ENCODE measurements at places on chromosomes 16 and 17.

- DNase-seq, result no peak
Measured at GRCh38 chr17:40022497-40022896, 7.3 kb downstream of the CSF3 start.

GRCh38 chr17:47210105-47210504, 957 bp downstream of the MYL4 start:
- DNase-seq, result no peak

DNA sequence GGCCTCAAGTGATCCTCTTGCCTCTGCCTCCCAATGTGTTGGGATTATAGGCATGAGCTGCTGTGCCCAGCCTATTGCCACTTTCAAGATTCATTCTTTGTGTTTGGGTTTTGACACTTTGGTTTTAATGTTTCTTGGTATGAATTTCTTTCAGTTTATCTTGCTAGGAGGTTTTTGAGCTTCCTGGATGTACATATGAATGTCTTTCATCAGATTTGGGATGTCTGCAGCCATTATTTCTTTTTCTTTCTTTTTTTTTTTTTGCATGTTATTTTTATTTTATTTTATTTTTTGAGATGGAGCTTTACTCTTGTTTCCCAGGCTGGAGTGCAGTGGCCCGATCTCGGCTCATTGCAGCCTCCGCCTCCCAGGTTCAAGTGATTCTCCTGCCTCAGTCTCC, 18.5 kb downstream of the MRPL45 start:
- peak; percentile 35 for DNase-seq

- no peak for DNase-seq
Measured at GRCh38 chr16:16131204-16131603, 92.1 kb downstream of the ABCC6 start.

GRCh38 chr16:68183046-68183445, 52.9 kb downstream of the ESRP2 start:
- no peak for DNase-seq

DNA sequence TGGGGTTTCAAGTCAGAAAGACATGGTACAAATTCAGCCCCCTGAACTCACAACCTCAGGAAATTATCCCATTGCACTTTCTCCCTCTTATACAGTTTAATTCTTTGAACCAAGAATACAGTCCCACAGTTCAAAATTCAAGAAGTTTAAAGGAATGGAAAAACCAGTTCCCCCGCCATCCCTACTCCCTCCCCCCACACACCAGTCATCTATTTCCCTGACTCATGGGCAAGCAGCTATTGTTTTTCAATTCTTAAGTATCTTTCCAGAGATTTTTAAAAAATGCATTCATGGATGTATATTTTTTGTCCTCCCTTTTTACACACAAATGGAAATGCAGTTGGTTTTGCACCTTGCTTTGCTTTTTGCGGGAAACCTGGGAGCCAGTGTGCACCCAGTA, 7.3 kb downstream of the SYCE1L start:
- no peak for DNase-seq

DNA sequence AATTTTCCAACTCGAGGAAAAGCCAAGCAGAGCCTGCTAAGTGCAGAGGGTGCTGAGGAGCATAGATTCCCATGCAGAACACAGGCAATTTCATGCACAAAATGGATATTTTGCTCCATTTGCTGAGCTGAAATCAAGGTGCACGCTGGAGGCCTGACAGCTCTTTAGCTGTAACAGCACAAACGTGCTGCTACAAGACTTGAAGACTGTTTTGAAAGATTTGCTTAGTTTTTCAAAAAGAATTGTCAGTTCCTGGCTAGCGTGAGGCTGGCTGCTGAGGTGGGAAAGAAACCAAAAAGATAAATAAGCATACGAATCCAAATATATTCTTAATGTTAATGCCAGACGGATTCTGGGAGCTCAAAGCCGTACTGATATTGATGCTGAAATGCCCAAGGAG, 309.0 kb upstream of the MAF start:
- DNase-seq, result no peak

GRCh38 chr17:47209499-47209898, 351 bp downstream of the MYL4 start:
- DNase-seq, result no peak

GRCh38 chr17:34527136-34527907, 52.1 kb upstream of the TMEM132E start:
- DNase-seq, result no peak

- peak; percentile 89 for DNase-seq
Measured at GRCh38 chr17:36089888-36090836, at the start of gene CCL3. CCL3 (minus strand) TSS chr17:36090143; CDS start chr17:36090058, 85 bp downstream.

DNA sequence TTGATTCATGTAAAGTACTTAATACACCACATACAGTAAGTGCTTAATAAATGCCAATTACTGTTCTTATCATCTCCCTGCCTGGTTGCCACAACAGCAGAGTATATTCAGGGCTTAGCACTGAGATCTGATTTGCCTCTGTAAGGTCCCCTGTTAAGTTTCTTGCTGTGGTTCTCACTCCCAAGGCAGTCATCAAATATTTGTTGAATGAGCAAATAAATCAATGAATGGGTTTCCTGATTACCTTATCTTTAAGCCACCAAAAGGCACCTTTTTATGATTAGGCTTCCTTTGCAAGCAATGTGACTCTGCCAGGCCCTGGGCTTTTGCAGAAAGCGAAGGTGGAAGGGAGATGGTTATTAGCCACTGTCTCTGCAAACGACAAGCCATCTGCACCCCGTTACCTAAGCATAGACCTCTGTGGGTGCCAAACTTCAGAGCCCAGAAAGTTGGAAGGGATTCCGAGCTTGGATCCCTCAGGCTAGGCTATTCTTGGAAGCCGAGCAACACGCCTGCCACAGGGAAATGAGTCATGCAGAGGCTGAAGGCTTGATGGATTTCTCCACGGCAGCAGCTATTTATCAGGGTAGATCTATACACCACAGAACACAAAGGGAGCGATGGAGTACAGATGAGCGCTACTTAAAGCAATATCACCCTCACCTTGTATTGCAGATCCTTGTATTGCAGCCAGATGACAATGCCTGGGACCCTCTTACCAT, 102.0 kb downstream of the GRIN2A start:
- DNase-seq, result no peak

DNA sequence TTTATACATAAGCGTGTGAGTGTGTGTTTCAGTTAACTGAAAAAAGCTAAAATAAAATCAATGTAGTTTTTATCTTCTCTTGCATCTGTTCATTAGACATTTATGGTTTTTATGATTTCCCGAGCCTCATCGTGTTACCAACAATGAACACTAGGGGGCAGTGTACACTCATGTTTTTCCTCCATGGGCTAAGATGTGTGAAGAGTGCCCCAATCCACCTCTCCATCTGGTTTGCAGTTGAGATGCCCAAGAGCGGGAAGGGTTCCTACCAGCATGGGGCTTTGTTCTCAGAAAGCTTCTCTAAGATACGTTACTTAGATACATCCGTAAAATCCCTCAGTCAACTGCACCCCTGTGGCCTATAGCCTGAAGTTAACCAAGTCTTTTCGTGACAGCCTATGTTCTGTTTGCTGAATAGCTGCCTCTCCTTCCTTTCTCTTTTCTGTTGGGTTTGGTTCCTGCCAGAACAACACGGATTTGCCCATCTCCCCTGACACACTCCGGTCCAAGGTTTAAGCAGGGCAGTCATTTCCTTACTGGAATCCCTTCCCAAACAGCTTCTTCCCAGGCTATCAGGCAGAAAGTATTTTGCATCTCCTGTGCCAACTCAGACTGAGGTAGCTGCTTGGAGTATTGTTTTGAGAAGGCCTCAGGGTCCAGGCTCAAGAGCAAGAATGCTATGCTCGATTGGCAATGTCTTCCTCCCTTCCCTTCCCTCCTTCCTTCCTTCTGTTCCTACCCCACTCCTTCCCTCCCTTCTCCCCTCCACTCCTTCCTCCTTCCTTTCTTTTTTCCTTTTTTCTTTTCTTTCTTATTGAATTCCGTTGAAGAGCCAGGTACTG, 12.9 kb upstream of the ELAC2 start:
- peak; percentile 59 for DNase-seq

- DNase-seq, result no peak
Measured at GRCh38 chr17:62745806-62746205, 62.3 kb downstream of the MARCHF10 start.

- no peak for DNase-seq
Measured at GRCh38 chr17:3890082-3890877, 2.6 kb downstream of the CAMKK1 start.

GRCh38 chr16:725041-725376, 1.2 kb downstream of the CCDC78 start:
- DNase-seq, result no peak

DNA sequence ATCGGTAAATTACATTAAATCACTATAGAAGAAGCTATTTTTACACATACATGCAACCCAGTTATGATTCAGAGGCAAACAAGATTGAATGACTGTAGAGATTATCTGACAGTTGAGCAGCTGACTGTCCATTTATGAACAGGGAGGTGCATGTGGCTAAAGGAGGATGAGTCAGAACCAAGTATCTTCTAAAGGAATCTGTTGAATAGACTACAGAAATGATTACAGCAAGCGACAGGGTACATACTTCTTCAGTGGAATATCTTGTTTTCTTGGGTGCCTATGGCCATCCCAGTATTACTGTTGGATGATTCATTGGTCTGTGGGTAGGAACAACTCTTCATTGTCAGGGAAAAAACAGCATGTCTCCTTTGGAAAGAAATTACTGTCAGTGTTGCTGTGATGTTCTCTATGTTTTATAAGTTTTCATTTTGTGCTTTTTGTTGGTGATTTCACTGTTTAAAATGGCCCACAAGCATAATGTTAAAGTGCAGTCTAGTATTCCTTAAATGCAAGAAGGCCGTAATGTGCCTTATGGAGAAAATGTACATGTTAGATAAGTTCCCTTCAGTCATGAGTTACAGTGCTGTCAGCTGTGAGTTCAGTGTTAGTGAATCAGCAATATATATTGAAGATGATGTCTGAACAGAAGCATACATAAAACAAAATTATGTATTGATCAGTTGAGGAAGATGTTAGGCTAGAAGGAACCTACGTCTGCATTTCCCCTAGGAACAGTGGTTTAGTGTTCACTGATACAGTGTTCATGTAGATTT, 27.0 kb downstream of the CBFB start:
- DNase-seq, result peak; percentile 89

DNA sequence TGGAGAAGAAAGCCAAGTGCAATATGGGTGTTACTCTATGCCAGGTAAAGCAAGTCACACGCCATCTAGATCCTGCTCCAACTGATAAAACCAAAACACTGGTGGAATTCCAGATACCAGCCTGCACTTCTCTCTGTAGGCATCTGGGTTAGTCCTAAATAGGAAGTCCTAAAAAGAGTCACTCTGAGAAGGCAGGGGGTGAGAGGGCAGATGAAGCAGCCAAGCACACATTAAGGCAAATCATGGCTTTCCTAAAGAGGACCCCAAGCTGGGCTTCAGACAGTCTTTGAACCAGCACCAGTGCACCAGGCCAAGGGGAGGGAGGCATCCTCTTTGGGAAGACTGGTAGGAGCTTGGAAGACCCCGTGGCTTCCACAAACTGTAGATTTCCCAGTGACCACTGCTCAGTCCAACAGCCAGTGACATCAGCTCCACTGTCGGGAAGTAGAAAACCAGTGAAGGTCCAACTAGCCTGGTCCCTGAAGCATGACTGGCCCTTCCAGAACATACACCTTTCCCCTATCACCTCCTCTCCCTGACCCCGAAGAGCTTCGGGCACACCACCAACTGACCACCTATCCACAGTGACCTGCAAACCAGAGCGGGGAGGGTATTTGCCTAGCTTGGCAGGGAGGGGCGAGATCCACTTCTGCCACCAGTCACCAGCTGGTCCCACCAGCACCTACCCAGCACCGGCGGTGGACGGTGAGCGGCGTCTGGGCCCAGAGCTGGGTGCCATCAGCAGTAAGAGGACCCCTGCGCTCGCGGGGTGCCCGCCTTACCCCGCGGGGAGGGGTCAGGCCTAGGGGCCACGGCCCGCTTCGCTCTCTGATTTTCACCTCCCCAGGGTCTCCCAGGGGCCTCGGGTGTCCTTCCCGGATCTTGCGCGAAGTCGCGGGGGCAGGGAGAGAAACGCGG, 1.0 kb downstream of the LITAF start:
- no peak for DNase-seq

GRCh38 chr16:14110728-14111251, 39.7 kb downstream of the MRTFB start:
- no peak for DNase-seq

- peak; percentile 31 for DNase-seq
Measured at GRCh38 chr16:4693956-4694641, 737 bp downstream of the NUDT16L1 start.

- DNase-seq, result no peak
Measured at GRCh38 chr16:14389359-14389758, 240.7 kb downstream of the PARN start.

GRCh38 chr16:66735891-66736290, 15.5 kb downstream of the DYNC1LI2 start:
- no peak for DNase-seq

DNA sequence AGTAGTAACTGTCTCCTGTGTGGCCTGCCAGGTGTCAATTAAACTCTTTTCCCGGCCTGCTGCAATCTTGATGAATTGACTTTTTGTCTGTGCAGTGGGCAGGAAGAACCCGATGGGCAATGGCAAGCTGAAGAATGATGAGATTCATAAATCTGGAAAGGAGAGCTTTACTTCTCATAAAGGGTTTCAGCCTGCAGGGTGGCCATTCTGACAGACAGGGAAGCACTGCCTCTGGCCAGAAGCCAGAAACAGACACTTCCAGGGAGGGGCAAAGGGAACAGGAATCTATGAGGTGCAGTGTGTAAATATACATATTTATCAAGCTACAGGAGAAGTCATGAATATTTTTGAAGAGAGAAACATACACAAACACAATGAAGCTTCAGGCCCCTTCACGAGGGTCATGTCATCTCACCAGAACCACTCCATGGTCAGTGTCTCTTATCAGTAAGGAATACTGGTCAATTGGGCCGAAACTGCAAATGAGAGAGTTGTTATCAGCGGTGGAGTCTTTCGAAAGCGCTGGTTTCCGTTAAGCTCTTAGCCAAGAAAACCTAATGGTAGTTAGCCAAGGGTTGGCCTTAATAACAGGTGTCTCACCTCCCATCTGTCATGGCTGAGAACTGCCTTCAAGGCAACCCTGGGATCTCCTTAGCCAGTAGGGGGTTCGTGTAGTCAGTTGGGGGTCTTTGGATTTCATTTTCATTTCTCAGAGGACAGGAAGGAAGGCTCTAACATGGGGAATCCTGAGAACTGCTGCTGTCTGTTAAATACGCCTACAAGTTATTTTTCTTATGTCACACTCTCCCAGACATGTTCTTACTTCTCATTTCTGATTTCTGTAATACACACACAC, 1.2 kb upstream of the NARF start:
- no peak for DNase-seq

- DNase-seq, result no peak
Measured at GRCh38 chr17:1783271-1783670, 21.4 kb downstream of the SERPINF1 start.

GRCh38 chr17:73938706-73939105, 264.8 kb upstream of the RPL38 start:
- DNase-seq, result no peak

- no peak for DNase-seq
Measured at GRCh38 chr17:17842111-17842876, 5.5 kb upstream of the SREBF1 start.

- DNase-seq, result no peak
Measured at GRCh38 chr17:82769041-82769440, 17.2 kb downstream of the TBCD start.
